ENCODE measurements at places on chromosomes 12 and 14.

- DNase-seq = no peak
Observed at GRCh38 chr14:65696801-65697200, 284.3 kb downstream of the FUT8 start.

GRCh38 chr12:7271893-7272514, 31.9 kb upstream of the ACSM4 start:
- no peak for DNase-seq

DNA sequence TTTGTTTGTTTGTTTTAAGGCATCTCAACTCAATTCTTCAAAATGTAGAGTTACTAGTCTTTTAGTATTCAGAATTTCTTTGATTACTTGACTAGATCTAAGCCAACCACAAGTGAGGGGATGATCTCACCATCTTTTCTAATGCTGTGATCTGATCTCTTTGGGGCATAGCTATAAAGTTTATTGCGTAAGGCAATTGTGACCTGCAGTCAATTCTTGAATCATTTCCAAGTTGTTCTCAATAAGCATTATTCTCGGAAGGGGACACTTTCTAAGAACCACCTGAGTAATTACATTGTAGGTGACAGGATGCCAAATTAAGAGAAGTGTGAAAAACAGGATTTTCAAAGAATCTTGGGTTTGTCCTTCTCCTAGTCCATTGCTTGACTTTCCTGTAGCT, 13.1 kb downstream of the DACT1 start:
- no peak for DNase-seq

DNA sequence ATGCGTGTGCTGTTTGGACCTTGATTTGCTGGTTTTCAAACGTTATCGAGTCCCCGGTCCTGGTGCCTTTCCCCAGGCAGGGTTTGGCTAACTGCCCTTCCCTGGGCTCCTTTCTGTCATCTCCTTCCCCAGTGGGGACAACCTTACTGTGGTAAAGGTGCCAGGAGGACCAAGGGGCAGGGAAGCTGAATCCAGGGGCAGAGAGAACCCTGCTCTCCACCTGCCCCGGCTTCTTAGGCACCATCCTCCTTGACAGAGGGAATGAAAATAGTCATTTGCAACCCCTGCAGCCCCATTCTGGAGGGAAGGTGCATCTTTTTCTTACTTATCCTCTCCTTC, 5.0 kb downstream of the CEBPE start:
- no peak for DNase-seq

GRCh38 chr12:40314927-40315326, 90.1 kb downstream of the LRRK2 start:
- DNase-seq = no peak

DNA sequence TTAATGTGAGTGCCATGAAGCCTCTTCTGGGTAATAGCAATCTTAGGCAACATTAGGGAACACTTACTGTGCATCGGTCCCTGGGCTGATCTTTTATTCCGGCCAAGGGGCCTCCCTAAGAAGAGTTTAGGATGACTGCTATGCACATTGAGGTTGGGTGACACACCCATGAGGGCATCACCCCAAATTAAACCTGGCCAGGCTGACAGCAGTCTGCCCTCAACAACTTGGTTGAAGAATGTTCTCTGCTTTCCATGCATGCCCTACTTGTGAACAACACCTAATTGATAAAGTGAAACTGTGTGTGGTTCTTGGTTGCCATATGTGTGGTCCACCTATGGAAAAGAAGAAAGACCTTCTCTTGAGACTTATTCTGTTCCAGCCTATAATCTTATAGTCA, 1098.0 kb downstream of the BCL11B start:
- DNase-seq = no peak

DNA sequence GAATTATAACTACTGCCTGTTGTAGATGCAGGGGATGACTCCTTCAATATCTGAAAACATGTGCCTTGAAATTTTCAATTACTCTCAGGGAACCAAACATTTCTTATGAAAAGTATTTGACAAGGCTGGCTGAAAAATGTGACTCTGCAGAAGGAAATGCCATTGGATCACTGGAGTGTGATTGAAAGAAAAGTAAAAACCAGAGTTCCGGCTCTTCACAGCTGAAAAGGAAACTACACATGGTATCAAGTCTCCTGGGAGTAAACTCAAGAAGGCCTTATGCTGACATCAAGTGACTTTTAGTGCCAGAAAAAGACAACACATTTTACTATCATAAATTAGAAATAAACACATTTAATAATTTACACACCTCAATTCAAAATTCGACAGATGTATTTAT, 693.0 kb downstream of the LRFN5 start:
- DNase-seq = no peak

GRCh38 chr12:20188930-20189653, 179.2 kb upstream of the PDE3A start:
- DNase-seq = no peak

- no peak for DNase-seq
Observed at GRCh38 chr14:49193332-49194065, 392.7 kb downstream of the RPS29 start.

GRCh38 chr12:25054076-25054782, 105.3 kb upstream of the BCAT1 start:
- no peak for DNase-seq

- DNase-seq = no peak
Observed at GRCh38 chr14:51544471-51544870, 107.2 kb upstream of the FRMD6 start.

DNA sequence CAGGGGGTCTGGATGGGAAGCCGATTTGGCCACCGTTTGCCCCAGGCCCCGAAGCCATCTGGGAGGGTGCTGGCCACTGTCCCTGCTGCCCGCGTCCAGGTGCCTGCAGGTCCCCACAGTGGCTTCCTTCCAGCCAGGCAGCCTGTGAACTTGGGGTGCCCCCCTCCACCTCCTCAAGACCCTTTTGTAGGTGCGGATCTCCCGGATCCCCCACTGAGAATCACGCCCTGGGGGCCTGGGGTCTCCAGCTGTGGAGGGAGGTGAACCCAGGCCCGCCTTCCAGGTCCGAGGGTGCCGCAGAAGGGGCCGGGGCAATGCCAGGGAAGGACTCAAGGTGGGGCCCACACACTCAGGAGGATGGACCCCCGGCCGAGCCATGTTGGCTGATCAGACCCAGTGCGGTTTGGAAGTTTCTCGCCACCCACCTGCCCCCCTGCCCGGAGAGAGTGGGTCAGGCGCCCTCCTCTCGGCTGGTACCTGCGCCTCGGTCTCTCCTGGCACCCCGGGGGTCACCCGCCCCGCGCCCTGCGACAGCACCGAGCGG, 1.7 kb downstream of the MMP17 start:
- DNase-seq = no peak

DNA sequence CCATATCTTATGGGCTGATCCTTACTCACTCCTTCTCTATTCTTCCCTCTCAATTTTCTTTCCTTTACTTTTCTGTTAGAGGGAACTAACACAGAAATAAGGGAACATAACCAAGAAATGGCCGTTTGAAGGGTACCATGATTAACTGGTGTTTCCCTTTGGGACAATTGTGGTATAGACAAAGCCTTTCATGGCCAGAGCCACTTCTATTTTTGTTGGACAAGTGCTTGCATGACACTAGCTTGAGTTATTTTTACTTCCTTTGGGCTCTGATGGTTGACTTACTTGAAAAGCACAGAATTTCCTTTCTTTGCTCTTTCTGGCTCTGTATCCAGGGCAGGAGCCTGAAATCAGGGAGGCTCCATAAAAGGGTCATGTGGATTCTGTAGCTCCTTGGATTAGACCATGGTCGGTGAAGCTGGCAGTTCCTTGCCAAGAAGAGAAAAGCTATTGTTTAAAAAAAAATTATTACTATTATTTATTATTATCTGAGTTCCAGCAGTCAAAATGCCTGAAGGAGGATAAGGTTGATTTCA, 130.6 kb downstream of the KTN1 start:
- no peak for DNase-seq

DNA sequence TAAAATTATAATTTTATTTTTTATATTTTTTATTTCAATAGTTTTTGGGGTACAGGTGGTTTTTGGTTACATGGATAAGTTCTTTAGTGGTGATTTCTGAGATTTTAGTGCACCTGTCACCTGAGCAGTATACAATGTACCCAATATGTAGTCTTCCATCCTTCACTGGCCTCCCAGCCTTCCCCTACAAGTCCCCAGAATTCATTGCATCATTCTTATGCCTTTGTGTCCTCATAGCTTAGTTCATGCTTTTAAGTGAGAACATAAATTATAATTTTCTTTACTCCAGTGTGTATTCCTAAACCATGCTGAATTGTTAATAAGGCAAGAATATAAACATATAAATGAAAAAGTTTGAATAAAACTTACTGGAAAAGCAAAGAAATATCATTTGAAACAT, 19.1 kb upstream of the NFKBIA start:
- DNase-seq = no peak

DNA sequence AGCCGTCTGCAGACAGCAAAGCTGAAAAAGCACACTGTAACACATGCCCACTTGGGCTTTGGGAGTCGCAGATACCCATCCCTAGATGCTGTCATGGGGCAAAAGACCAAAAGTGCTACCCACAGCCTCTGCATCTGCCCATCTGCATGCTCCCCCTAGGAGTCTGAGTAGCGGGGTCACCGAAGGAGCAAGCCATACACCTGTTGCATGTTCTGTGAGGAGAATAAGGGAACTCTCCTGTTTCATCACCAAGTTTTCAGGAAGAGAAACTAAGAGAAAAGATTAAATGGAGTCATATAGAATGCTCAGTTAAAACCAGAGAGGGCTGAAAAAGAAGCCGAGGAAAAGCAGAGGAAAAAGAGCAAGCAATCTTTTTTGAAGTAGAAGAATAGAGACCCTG, 13.7 kb upstream of the ST8SIA1 start:
- no peak for DNase-seq

DNA sequence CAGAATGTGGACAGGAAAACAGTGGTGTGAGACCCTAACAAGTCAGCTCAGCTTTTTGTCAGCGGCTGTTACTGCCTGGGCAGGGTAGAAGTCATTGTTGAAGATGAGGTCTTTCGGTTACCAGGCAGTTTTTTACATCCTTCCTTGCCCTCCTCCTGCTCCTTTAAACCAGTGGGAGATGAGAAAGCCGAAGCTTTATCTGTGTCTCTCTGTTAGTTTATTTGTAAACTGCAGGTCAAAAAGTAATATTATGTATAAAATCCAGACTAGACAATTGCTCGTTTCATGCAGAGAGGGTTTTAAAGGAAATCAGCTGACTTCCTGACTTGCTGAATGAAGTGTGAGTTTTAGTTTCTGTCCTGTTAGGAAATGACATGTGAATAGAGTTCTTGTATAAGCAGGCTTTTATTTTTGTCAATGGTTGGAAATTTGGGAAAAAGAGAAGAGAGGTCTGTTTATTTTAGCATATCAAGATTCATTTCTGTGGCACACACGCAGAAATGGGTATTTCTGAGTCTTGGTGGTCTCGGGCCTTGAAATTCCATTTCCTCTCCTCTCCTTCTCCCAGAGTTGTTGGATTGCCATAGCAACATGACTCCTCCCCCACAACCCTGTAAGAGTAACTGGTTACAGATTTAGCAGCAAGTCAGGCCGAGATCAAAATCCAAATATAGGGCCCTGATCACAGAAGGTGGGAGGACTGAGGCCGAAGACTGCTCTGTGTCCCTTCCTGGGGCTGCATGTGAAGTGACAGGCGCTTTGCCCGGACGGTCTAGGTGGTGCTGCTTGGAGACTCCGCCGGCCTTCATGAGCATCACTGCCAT, 60.8 kb downstream of the SAMD4A start:
- no peak for DNase-seq

DNA sequence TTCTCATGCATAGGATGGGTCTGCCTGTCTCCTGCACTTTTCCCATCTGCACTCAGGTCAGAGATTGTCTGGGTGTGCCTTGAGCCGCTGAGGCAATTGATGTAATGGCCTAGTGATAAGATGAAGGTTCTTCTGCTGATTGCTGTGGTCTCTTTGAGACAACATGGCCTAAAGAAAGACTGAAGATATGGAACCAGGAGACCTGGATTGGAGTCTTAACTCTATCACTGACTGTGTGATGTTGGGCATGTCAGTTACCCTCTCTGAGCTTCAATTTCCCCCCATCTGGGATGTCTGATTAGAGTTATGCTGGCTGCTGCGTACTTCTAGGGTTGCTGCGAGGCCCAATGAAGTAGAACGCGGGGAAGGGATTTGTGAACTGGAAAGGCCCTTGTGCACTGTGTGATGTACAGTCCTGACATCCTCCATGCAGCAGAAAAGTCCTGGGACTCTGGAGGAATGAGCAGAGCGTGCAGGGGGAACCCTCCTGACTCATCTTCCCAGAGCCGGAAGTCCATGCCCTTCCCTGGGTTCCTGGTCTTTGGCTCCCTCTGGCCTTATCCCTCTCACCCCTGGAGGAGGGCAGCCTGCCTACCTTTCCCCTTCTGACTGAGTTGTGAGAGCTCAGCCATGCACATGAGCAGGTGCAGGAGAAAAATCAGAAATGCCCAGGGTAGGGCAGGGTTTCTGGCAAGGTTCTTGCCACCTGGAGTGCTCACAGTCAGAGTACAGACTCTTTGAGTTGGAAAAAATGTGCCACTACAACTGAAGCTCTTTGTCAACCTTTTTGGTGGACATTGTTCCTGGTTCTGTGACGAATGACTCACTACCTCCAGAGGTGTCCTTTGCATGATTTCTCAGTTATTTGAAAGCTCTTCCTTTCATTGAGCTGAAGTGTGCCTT, 21.1 kb downstream of the PLEKHD1 start:
- no peak for DNase-seq

DNA sequence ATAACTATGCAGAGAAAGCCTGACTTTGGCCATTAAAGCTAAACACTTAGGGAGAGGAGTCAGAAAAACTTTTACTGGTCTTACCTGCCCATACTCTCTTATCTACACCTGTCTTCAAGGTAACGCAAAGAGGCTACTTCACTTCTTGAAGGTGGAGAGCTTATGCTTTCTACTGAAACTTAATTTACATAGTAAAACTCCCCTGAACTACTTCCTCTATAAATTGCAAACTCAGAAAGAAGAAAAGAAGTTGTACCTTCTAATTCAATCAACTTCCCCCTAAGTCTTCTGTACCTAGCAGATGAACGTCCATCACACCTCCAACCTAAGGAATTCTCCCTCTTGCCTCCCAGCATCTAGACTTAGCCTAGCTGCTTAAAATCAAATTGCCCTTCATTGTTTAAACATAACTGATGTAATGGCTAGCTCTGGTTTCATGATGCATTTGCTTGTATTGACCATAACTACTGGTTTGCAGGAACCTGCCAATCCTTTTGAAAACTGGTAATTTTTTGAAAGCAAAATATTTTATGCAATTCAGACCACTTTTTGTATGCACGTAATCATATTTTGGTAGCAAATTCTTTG, 87.7 kb downstream of the STON2 start:
- DNase-seq = no peak

GRCh38 chr12:8541562-8541961, 857 bp upstream of the CLEC4E start:
- no peak for DNase-seq

- DNase-seq = no peak
Observed at GRCh38 chr12:67988601-67989021, 636 bp upstream of the IFNG-AS1 start.

GRCh38 chr12:82948491-82948890, 261.8 kb downstream of the TMTC2 start:
- no peak for DNase-seq

- no peak for DNase-seq
Observed at GRCh38 chr12:107662484-107662883, 23.1 kb upstream of the PWP1 start.

All from stimulated activated CD4-positive, alpha-beta T cell treated with anti-CD3 and anti-CD28 coated beads, Interleukin-1b, Interleukin-23, amount 100 ng/mL, for 1 hour (primary cell).